ENCODE measurements at places on chromosomes 7 and 10. TPM values are rescaled to one million over a fixed set of nuclear protein-coding genes. Genes with fewer than 3 reads are reported as not detected.

Gene TMEM270
- total RNA-seq: not detected

Gene INMT
- not detected for total RNA-seq

Gene PLEKHS1
- not detected for total RNA-seq

Gene AP3M1
- total RNA-seq: 33.6 TPM

Gene MALRD1
- 0.11 TPM for total RNA-seq

Gene CTBP2
- 101 TPM for total RNA-seq

Gene MYL7
- total RNA-seq: not detected

Gene PSD
- 0.24 TPM for total RNA-seq

Gene SLC13A4
- 0.14 TPM for total RNA-seq

Gene KLF14
- not detected for total RNA-seq

Gene CALCR
- not detected for total RNA-seq

Gene SH2D4B
- total RNA-seq: not detected

Gene GNAT3
- total RNA-seq: not detected

Gene PRKAR1B
- 13.9 TPM for total RNA-seq
